Bronchial smooth muscle cell (primary cell): ENCODE measurements at places on chromosomes 5 and 9. TPM values are rescaled to one million over a fixed set of nuclear protein-coding genes. Genes with fewer than 3 reads are reported as not detected.

Gene HRCT1
- 0.16 and 0.17 TPM in 2 replicates for total RNA-seq

Gene IL5
- not detected in 2 replicates for total RNA-seq

Gene LHX3
- total RNA-seq = not detected in 2 replicates

Gene SLC6A3
- total RNA-seq = under 0.01 TPM in 1 of 2 replicates, not detected in the other

Gene NUTM2F
- total RNA-seq = not detected in 2 replicates

Gene NPR3
- total RNA-seq = 12.0 and 74.7 TPM in 2 replicates

Gene NUTM2G
- under 0.01 TPM in 1 of 2 replicates, not detected in the other for total RNA-seq

Gene CACNA1B
- under 0.01 TPM in 2 replicates for total RNA-seq

Gene PCDHAC2
- under 0.01 and 0.09 TPM in 2 replicates for total RNA-seq

Gene CDH9
- not detected in 2 replicates for total RNA-seq

Gene THBS4
- total RNA-seq = 1.6 and 3.4 TPM in 2 replicates

Gene MCC
- total RNA-seq = 50.8 and 64.7 TPM in 2 replicates

Gene SH3RF2
- 0.09 and 0.79 TPM in 2 replicates for total RNA-seq

Gene POU5F2
- 0.43 and 0.63 TPM in 2 replicates for total RNA-seq

Gene LCN1
- total RNA-seq = not detected in 2 replicates

Gene NTNG2
- 3.5 and 4.0 TPM in 2 replicates for total RNA-seq

Gene DTWD2
- 0.52 and 2.4 TPM in 2 replicates for total RNA-seq

Gene SPATA31A3
- not detected in 2 replicates for total RNA-seq

Gene TAF7
- total RNA-seq = 67.1 and 89.5 TPM in 2 replicates
